ENCODE measurements at places on chromosomes 12 and 14. TPM values are rescaled to one million over a fixed set of nuclear protein-coding genes. Genes with fewer than 3 reads are reported as not detected.

Gene GPR137C
- 0.89 TPM for total RNA-seq

Gene C12orf60
- total RNA-seq, result 3.5 TPM

Gene RPS6KL1
- 6.7 TPM for total RNA-seq

Gene A2M
- 3.0 TPM for total RNA-seq

DNA sequence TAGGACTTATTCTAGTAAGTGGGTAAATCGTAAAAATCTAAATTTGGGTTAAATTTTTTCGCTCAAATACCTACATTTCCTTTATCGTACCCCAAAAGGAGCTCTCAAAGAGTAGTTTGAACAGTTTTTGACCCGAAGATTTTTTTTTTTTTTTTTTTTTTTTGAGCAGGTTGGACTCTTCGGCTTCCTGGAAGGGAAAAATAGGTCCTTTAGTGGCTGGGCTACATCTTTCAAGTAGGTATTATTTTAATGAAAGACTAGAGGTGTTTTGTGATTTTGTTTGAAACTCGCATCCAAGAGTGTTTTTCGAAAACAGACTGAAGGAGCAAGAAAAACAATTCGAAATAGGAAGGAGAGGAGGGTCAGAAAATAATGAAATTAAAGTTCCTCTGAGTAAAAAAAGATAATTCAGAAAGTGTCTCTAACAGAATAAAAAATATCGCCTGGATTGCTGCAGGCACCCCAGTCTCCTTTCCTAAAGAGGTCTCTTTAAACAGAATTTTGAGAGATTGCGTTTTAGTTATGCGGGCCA lies 6.0 kb downstream of the CDKN1B start:
- no peaks in the 10 kb centered on the region for H3K27me3 ChIP-seq
- DNase-seq, result no peak
- peak overlapping the region; percentile 100 for H3K27ac ChIP-seq
- peak overlapping the region; percentile 81 for H3K4me3 ChIP-seq

DNA sequence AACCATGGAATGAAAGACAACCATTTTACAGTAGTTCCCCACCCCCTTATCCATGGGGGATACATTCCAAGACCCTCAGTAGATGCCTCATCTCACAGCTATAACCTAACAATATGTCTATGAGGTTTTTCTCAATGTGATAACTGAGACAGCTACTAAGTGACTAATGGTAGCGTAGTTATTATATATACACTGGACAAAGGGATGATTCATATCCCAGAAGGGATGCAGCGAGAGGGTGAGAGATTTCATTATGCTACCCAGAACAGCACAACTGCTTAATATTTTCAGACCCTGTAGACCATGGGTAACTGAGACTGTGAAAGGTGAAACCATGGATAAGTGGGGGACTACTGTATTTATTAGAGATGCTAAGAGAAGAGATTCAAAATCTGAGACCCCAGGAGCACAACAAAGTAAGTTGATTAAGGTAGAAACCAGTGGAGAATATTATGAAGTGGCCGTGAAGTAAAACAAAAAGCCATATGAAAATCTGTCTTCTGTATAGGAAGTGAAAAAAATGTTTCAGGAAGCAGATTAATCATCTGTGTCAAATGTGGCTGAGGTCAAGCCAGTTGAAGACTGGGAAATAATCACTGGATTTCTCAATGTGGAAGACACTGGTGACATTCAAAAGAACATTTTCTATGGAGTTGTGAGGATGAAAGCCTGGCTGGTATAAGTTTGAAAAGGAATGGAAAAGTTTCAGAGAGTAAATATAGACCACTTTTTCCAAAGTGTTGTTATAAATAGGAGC lies 77.2 kb downstream of the RPL10L start:
- no peaks in the 10 kb centered on the region for H3K36me3 ChIP-seq
- no peaks in the 10 kb centered on the region for H3K27me3 ChIP-seq
- no peak for DNase-seq
- H3K4me1 ChIP-seq, result no peaks in the 10 kb centered on the region
- no peak overlapping the region for H3K27ac ChIP-seq
